Regular cardiac myocyte (primary cell): ENCODE measurements at places on chromosomes 2 and 18. TPM values are rescaled to one million over a fixed set of nuclear protein-coding genes. Genes with fewer than 3 reads are reported as not detected.

Gene CIB4
- total RNA-seq = not detected in 2 replicates

Gene FOXD4L1
- total RNA-seq = 0.19 and 0.28 TPM in 2 replicates

Gene GPR155
- 4.4 and 13.2 TPM in 2 replicates for total RNA-seq

Gene NTSR2
- not detected in 2 replicates for total RNA-seq

Gene DSG1
- not detected in 2 replicates for total RNA-seq

Gene UGGT1
- 92.8 and 112 TPM in 2 replicates for total RNA-seq

Gene RAB6C
- under 0.01 TPM in 1 of 2 replicates, not detected in the other for total RNA-seq

Gene RNF125
- under 0.01 and 0.28 TPM in 2 replicates for total RNA-seq

Gene KCNJ13
- total RNA-seq = not detected in 2 replicates

Gene DCDC2C
- total RNA-seq = not detected in 2 replicates

Gene ESPNL
- total RNA-seq = 0.58 and 5.4 TPM in 2 replicates

Gene PLEKHA3
- total RNA-seq = 6.5 and 10.7 TPM in 2 replicates

Gene CHST9
- under 0.01 TPM in 2 replicates for total RNA-seq

Gene AFG3L2
- total RNA-seq = 39.7 and 50.6 TPM in 2 replicates

Gene ERFE
- total RNA-seq = 1.2 and 2.8 TPM in 2 replicates

Gene GRP
- total RNA-seq = not detected in 2 replicates

Gene ZAP70
- total RNA-seq = 0.28 TPM in 1 of 2 replicates, not detected in the other

Gene STARD6
- total RNA-seq = 0.28 TPM in 1 of 2 replicates, not detected in the other

Gene SLC5A7
- not detected in 2 replicates for total RNA-seq

Gene GALNT13
- 0.28 TPM in 1 of 2 replicates, not detected in the other for total RNA-seq

Gene MALL
- 2.0 and 6.7 TPM in 2 replicates for total RNA-seq

Gene POTEI
- total RNA-seq = under 0.01 TPM in 1 of 2 replicates, not detected in the other

Gene SOS1
- 7.9 and 8.5 TPM in 2 replicates for total RNA-seq

Gene MXD1
- total RNA-seq = 5.0 and 6.5 TPM in 2 replicates

Gene IL18R1
- 0.96 and 1.4 TPM in 2 replicates for total RNA-seq

Gene RND3
- total RNA-seq = 284 and 750 TPM in 2 replicates
